ENCODE measurements at places on chromosomes 5 and 9.

- DNase-seq: no peak
Measured at GRCh38 chr5:130034566-130035210, 130.4 kb downstream of the CHSY3 start.

- no peak for DNase-seq
Measured at GRCh38 chr5:125536095-125536494, 789.7 kb upstream of the ZNF608 start.

GRCh38 chr5:42491699-42492098 lies 68.5 kb downstream of the GHR start:
- DNase-seq: no peak

DNA sequence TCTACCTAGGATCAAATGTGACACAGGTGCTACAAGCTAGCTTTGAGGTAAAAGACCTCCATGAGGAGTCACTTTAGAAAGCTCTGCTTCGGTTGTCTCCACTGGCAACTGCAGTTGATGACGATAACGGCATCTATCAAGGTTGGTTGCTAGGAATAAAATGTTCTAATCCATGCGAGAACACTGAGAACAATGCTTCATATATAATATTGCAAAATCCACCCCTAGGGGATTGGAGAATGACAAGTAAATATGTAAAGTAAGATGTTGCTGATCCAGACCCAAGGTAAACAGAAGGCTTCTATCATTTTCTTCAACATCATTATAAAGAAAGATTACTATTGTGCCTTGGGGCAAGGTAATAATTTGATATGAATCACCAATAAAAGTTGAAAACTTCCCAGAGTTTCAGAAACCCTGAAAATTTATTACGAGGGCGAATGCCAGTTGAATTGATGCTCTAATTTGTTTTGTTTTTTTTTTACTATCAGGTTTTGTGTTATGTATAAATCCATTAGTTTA lies 1003.4 kb downstream of the CDH18 start:
- no peak for DNase-seq

All from kidney glomerular epithelial cell (primary cell).